ENCODE measurements at places on chromosomes 5 and 9.

- DNase-seq = peak; percentile 2
Observed at GRCh38 chr5:148179234-148179824, 11.0 kb downstream of the SPINK14 start.

DNA sequence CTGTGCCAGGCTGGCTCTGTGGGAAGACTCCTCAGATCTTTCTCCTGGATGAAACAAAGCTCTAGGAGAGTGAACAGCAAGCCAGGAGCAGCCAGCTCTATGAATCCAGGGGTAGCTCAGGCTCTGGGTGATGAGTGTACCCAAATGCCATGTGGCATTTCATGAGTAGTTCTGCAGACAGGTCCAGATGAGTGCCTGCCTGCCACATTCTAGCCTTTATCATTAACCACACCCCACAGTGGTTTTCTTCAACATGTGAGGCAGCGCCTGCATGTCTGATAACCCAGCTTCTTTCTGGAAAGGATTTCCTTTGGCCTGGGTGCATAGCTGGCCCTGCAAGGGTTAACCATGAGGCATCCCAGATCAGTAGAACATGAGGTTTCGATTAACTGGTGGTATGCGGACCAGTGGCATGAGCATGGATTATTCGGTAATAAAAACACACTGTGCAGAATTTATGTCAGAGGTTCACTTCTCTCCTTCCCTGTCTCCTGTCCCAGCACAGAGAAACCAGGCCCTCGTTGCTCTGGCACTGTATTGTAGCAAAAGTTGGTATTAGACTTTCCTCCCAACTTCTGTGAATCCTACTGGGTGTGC is 381.9 kb upstream of the ZNF462 start:
- DNase-seq = no peak

DNA sequence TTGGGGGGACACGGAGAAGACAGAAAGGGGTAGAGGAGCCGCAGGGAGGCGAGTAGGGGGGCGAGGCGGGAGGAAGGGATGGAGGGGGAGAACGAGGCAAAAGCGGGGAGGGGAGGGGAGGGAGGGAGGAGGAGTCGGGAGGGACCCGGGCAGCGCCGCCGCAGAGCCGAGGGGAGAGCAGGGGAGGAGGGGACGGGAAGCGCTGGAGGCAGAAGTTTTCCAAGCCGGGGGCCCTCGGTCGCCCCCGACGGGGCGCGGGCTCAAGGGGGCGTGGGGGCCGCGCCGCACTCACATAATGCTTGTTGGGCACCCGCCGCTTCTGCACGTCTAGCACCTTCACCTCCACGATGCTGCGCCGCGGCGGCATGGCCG is 353 bp downstream of the SH3PXD2B start:
- no peak for DNase-seq

GRCh38 chr5:155064580-155064979 is 51.0 kb downstream of the KIF4B start:
- no peak for DNase-seq

DNA sequence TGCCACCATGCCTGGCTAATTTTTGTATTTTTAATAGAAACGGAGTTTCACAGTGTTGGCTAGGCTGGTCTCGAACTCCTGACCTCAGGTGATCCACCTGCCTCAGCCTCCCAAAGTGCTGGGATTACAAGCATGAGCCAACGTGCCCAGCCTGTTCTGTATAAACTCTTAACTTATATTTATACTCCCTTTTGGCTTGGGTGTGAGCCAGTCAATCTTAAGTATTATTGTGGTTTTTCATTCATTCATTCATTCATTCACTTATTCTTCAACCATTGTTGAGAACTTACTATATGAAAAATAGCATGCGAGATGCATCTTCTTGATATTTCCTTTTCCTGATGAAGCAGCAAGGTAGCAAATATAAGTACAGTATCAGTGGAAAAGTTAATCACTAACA is 132.9 kb downstream of the ADGRV1 start:
- DNase-seq = no peak

GRCh38 chr9:12722131-12722530 is 28.9 kb downstream of the TYRP1 start:
- DNase-seq = peak; percentile 49

DNA sequence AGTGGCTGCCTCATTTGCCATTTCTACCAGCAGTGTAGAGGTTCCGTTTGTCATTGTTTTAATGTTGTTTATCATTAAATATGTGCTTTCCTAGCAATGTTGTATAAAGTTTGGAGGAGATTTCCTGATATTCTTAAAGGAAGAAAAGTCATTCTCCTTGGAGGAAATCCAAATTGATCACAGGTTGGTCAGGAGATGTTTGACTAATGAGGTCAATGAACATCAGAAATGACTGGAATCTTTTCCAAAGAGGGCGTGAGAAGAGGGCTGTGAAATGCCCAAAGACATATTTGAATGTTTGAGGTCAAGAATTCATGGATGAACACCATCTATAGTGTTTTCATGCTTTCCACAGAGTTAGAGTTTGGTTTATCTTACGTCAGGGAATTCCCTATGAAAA is 471.3 kb downstream of the MAT2B start:
- no peak for DNase-seq

DNA sequence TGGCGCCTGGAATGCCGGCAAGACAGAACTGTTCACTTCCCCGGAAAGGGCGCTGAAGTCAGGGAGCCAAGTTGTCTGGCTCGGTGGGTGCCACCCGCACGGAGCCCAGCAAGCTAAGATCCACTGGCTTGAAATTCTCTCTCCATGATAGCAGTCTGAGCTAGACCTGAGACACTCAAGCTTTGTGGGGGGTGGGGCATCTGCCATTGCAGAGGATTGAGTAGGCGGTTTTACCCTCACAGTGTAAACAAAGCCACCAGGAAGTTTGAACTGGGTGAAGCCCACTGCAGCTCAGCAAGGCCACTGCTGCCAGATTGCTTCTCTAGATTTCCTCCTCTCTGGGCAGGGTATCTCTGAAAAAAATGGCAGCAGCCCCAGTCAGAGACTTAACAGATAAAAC is 277.4 kb downstream of the SLCO4C1 start:
- no peak for DNase-seq

DNA sequence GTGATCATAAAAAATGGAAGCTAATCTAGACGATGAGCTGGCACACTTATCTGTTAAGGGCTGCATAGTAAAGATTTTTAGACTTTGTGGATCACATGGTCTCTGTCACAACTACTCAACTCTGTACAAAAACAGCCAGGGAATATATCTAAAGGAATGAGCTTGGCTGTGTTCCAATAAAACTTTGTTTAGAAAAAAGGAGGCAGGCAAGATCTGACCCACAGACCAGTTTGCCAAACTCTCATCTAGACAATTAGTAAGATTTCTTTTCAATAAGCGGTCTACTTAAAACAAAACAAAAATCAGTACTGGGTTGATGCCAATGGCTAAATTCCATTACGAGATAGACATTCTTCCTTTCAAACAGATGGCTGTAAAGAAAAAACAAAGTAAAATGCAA is 53.0 kb upstream of the RETREG1 start:
- DNase-seq = no peak

DNA sequence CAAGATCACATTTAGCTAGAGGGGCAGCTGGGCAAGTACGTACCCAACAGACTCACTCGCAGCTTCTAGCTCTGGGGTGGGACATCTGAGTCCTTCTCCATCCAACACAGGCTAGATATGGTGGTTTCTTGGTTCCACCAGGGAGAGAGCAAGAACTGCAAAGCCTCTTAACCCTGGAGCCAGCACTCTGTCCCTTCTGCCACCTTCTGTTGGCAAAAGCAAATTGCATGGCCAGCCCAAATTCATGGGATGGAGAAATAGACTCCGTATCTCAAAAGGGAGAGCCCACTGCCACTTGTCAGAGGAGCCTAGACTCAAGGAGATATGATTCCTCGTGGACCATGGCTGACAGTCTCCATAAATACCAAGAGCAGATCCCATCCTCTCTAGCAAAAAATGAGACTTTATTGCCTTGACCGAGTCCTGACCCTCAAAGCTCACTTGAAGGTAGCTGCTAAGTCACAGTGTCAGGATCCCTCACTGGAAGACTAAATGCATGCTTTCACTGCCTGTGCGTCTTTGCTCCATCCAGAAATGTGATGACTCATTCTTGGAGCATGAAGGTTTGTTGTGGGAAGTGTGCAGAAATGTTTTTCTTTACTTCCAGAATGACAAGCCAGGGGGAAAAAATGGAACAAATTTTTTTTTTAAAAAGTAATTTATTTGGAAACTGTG is 28.8 kb upstream of the ROR2 start:
- peak; percentile 38 for DNase-seq

DNA sequence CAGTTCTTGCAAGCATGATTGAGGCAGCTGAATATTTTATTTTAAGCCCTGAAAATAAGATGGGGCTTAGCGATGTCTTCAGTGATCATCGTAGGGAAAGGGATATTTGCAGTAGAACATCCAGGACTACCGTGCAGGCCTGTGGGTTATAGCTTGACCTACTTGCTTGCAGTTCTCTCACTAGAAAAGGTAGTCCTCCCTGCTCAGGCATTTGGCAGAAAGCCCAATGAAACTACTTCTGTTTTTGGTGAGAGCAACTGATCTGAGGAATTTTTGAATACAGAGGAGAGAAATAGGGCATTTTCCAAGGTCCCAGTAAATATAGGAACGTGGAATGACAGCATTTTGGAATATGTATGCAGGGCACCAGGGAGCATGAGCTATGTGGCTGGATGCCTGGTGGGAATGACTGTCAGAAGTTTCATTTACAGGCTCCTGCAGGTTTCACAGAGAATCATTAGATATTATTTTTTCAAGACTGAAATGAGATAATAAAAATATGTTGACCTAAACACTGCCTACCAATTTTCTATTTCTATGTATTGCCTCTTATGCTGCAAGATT is 417.9 kb upstream of the ACTBL2 start:
- no peak for DNase-seq

DNA sequence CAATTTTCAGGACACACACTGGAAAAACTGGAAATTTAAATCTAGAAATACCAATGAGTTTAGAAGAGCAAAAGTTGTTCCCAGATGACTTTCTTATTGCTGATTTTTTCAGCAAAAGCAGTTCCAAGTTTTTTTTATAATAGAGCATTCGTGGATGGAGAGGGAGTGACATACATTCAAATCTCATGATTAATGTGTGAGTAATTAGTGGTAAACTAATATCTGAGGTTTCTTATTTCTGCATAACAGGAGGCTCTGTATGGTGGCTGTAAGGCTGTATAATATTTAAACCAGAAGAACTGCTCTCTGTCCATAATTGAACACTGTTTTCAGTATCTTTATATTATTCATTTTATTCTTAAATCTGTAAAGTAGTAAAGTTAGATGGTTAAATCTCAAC is 25.8 kb downstream of the LYSMD3 start:
- DNase-seq = no peak

- no peak for DNase-seq
Observed at GRCh38 chr5:17916446-17916845, 282.2 kb downstream of the TAF11L14 start.

DNA sequence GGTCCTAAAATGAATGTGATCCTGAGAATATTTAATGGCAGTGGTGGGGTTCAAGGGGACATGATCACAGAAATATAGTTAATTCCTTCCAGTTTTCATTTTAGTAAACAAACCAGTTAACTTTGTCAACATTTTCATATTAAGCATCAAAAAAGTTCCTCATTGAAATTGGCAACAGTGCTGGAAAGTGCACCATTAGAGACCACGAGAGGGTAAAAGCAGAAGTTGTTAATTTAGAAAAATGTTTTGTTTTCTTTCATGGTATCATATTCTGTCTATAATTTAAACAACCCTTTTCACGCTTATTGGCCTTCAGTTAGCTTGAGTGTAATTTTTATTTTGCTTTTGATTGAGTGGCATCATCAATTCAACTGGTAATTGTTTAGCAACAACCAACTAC is 11.9 kb downstream of the GIN1 start:
- no peak for DNase-seq

- DNase-seq = no peak
Observed at GRCh38 chr9:89666364-89666763, 61.6 kb downstream of the GADD45G start.

- DNase-seq = no peak
Observed at GRCh38 chr5:65264420-65264819, 217.3 kb downstream of the ADAMTS6 start.

DNA sequence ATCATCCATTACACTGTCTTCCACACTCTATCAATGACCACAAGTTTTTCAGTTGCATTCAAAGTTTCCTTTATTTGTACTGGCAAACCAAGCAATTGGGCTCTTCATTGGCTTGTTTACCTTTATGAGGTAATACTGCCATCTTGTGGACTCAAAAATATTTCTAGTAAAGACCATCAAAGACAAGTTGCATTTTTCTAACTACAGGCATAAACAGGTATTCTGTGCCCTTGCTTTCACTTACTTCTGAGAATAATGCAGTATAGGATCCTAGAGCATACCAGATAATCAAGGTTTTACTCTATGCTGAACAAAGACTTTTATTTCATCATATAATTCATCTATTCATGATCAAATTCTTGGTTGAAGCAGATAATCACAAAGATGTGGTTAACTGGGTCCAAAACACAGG is 173.7 kb upstream of the POU5F2 start:
- no peak for DNase-seq

DNA sequence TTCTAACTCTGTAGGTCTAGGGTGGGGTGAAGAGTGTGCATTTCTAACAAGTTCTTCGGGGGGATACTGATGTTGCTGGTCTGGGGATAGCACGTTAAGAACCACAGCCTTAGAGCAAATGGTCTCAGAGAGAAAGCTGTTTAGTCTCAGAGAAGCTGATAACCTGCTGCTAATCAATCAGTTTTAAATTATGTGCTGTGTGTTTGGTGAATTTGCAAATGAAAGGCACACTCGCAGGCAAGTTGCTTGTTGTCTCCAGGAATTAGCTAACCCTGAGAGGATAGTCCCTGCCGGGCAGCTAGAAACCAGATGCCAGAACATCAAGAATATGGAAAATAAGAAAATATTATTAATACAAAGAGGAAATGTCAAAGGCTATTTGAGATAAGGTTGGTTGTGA is 79.2 kb downstream of the DMRT2 start:
- no peak for DNase-seq

- DNase-seq = no peak
Observed at GRCh38 chr5:146363161-146363874, 24.7 kb downstream of the POU4F3 start.

DNA sequence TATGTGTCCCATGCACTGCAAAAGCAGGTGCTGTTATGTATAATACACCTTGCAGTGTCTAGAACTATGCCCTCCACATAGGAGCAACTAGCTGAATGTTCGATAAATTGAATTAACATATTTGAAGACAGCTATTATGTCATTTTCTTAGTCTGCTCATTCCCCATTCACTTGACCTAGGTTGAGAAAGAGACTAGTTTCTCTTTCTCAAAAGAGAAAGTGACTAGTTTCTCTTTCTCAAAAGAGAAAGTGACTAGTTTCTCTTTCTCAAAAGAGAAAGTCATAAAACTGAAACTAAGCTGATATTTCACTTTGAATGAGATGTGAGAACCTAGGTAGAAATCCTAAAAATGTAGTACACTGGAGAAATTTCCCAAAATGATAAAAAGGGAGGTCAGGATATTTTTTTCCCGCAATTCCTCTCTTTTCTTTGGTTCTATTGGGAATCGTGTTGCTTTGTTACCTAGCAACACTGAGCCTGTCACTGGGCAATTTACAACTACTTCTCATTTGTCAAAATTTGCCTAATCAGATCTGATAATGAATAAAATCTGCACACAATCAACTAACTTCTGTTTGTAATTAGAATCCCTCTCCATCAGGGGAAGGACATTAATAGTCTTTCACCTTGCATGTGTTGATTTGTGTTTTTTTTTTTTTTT is 132.0 kb upstream of the GRIA1 start:
- no peak for DNase-seq

- no peak for DNase-seq
Observed at GRCh38 chr9:36878986-36879982, 154.8 kb downstream of the PAX5 start.
